ENCODE measurements at places on chromosomes 13 and 19.
A peak's percentile ranks its signal among the peaks of the same experiment; 100 is the strongest.

DNA sequence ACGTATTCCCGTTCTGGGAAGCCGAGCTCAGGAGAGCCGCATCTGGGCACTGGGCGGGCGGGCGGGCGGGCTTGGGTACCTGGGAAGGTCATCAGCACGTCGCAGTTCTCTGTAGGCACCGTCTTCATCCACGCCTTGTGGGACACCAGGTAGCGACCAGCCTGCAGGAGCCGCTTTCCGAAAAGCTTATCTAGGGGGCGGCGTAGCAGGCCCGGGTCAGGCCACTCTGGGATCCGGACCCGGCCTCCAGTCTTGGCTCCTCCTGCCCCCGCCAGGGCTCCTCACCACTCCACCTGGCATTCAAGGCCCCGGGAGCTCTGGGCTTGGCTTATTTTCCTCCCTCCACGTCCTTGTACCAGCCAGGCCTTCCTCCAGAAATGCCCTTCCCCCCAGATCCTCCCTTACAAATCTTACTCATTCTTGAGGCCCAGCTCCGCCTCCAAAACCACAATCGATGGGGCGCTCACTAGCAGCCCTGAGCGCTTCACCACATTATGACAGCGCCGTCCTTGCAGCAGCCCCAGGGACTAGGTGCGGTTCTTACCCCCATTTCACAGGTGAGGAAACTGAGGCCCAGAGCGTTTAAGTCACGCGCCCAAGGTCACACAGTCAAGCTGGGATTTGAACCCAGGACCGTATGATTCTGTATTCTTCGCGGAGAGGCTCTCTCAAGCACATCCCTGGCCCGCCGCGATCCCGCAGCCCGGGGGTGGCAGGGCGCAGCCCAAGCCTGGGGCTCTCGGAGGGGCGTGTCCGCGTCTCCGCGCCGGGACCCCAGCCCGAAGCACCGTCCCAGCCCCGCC is 843 bp downstream of the ANO8 start:
- DNase-seq, result peak; percentile 85

DNA sequence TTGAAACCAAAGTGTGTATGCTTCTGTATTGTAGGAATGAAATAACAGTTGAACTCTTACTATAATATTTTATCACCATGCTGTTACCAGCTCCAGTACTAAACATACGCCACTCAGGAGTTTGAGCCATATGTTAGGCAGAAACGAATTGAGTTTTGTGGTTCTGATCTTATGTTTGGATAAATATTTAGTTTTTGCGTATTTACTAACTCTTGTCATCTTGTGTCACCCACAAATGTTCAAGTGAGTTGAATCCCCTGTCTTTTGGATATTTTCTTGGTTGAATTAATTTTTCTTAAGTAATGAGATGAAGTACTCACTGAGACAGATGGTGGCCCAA is 1.5 kb downstream of the FNDC3A start:
- DNase-seq, result no peak

DNA sequence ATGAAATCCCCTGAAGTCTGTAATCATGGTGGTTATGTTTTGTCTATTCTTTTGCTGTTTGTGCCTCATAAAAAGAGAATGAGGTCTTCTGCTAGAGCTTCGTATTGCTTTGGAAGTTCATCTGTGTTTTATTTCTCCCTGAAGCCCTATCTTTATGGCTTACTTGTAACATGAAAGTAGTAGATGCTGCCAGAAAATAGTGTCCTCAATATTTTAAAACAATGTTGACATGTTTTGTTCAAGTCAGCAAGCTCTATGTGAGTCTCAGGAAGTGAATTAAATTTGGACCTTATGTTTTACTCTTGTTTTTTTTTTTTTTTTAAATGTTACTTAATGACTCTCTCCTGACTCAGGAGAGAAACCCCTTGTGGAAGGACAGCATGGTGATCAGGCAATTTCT is 130.5 kb downstream of the B3GLCT start:
- DNase-seq, result no peak

GRCh38 chr19:952680-953444 is 27.0 kb downstream of the ARID3A start:
- DNase-seq, result no peak

DNA sequence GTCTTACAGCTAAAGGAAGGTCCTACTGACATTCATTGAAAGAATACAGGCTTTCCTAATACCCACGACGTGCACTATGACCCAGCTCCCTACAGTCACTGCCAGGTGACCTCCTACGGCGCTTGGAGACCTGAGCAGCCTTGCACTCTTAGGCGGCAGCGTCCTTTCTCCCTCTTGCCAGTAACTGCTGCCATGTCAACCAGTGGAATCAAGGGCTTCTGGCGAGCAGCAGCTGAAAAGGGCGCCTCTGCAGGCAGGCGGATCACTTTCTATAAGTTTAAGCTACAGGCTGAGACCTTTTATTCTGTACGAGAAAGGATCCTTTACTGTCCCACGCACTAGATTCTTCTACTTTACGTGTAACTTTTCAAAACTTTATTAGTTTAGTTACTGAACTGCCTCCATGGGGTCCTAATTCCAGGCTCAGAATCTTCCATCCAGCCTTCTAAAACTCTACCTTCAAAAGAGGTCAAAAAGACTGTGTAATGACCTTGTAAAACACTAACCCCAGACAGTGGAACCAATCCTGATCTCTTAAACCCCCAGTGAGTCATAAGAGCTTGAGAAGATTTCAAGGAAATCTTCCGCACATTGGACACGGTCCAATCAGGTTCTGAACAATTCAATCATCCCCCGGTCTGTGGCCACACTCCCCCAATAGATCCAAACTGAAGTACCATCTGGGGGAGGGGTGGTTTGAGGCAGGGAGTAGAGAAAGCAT is 1.9 kb downstream of the KCTD12 start:
- DNase-seq, result peak; percentile 78

DNA sequence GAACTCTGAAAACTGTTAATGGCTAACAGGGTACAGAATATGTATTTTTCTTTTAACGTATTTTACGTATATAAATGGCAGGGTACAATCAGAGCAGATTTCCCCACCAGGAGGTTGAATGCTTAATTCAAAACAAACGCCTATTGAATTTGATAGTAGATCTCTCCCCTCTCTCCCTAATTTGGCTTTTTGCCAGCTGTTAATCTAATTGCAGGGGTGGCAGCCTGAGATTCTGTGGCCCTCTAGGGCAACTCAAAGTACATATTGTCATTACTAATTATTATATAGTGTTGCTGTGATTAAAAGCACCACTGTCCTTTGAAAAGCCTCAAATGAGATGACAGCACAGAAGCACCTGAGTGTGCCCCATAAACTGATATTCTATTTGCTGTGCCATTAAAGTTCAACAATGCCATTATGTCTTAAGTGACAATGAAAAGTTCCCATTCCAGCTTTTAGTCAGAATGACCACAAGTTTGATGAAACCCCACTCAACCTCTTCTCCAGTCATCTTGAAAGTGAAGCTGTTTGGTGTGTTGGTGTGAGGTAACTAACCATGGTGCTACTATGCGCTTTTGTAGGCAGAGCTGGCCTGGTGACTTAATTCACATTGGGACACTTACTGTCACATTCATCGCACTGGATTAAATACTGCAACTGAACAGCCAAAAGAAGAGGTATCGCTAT is 351.4 kb downstream of the KCNRG start:
- peak; percentile 10 for DNase-seq

DNA sequence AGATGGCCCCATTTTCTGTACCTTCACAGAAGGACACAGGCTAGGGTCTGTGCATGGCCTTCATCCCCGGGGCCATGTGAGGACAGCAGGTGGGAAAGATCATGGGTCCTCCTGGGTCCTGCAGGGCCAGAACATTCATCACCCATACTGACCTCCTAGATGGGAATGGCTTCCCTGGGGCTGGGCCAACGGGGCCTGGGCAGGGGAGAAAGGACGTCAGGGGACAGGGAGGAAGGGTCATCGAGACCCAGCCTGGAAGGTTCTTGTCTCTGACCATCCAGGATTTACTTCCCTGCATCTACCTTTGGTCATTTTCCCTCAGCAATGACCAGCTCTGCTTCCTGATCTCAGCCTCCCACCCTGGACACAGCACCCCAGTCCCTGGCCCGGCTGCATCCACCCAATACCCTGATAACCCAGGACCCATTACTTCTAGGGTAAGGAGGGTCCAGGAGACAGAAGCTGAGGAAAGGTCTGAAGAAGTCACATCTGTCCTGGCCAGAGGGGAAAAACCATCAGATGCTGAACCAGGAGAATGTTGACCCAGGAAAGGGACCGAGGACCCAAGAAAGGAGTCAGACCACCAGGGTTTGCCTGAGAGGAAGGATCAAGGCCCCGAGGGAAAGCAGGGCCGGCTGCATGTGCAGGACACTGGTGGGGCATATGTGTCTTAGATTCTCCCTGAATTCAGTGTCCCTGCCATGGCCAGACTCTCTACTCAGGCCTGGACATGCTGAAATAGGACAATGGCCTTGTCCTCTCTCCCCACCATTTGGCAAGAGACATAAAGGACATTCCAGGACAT is 7.0 kb upstream of the CEACAM7 start:
- DNase-seq, result no peak

DNA sequence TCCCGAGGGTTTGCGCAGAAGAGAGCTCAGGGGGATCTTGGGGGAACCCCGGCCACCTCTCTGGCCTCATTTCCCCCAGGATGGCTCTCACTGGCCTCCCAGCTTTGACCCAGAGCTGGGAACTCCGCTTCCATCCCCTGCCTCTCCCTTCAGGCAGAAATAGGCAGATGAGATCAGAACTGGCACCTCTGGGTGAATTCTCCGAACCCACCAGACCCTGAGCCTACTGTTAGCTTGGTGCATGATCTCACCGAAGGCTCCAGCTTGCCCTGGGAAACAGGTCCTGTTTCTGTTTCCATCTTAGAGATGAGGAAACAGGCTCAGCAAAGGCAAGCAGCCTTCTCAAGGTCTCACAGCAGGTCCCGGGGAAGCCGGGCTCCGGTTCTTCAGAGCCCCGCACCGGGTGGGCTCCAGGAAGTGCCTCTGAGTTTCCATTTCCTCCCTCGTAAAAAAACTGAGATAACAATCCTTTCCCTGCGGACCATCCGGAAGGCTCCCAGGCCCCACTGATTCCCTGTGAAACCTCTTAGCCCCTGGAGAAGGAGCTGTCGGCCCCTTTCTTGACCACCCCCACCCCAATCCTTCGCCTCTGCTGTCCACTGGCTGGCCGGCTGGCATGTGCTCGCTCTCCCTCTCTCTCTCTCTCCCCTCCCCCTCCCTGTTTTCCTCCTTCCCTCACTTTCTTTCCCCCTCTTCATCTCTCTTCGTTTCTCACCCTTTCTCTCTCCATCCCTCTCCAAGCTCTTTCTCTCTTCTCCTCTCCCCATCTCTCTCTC is 2.1 kb downstream of the NECTIN2 start:
- DNase-seq, result peak; percentile 95

DNA sequence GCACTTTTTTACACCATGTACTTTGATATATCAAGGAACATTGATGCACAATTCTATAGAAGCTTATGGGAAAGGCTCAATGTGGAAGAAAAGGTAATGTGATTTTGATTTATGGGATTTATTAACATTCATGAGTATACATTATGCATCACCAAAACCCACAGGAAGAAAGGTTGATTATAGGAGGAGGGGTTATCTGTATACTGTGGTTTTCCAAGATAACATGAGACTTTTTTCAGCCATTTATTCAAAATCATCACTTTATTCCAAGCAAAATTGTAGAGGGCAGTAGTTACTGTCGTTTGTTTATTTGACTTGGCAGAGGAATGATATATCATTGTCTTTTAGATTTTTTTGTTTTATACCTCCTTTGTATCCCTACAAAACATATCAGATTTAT is 54.9 kb downstream of the WDFY2 start:
- no peak for DNase-seq
